HS-5 (cell line): ENCODE measurements at places on chromosomes 4 and X.

- no peak for DNase-seq
Observed at GRCh38 chr4:155532373-155533085, 134.1 kb upstream of the GUCY1A1 start.

- DNase-seq: no peak
Observed at GRCh38 chrX:111868726-111869638, 7.0 kb upstream of the TRPC5OS start.

DNA sequence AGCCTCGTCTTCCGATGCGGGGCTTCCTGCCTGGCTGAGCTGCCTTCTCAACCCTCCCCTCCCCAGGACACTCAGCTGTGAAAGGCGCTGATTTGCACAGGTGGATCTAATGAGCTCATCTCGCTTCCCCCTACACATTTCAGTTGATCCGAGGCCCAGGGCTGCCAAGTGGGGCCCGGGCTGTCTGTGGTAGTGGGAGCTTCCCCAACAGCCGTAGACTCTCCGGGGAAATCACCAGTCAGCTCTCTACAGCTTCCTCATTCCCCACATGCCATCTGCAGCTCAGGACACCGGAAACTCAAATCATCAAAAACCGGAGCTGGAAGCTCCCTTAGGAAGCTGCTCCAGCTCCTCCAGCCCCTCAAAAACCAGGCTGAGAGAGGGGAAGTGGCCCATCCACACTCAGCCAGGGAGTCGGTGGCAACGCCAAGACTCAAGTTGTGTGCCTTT is 56.2 kb downstream of the SMIM20 start:
- DNase-seq: no peak

GRCh38 chrX:39253551-39253950 is 452.3 kb downstream of the MID1IP1 start:
- DNase-seq: no peak

- DNase-seq: no peak
Observed at GRCh38 chr4:101660607-101661006, 129.9 kb upstream of the BANK1 start.

DNA sequence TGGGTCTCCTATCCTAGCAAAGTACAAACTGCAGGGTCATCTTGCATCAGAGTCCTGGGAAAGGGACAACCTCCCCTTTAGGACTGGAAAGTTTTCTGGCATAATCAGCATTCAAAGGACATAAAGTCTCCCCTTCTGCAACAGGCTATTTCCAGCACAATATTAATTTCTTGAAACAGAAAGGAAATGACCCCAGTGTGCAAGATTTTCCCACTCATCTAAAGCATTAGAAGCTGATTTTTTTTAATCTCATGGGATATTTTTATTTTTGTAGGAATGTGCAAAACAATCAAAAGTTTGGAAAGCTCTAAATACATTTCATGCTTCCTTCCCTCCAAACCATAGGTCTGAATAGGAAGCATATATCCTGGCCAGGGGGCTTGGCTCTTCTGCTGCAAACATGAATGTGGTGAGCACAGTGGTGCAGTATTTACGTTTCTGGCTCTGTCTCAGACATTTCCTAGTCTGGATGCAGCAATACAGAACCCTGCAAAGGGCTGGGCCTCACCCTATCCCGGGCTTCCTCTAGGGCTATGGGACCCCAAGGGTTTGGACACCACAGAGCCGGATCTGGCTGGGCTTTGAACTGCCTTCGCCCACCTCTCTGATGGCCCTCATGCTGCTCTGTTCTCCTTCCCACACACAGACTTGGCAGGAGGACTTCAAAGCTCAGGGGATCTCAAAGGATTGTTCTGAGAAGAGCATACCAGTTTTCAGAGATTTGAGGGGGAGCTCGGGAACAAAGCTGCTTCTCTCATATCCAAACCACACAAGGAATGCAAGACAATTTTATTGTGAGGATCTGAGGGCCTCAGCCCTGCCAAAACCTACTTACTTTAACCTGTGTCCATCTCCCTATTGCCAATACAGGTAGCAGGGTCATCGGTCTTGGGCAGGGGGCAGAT is 64.9 kb downstream of the POLR2B start:
- DNase-seq: no peak

DNA sequence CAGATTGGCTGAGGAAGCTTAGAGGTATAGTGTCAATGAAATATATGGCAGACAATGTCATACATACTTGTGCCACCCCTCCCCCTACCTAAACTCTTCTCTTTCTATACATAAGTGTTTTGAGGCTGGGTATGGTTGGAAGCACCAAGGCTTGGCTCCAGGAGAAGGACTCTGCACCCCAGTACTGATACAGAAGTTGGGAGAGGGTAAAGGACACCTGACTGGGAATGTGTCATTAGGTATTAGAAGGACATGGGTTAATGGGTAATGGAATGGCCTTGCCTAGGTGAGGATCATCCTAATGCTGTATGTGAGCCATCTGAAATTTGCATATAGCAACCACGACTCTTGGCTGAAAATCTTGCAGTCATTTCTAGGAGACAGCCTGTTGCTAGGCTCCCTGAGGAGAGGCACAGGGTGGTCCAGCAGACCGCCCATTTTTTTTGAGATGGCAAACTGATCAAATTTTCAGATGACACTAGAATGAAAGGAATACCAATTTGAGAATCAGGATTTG is 26.8 kb upstream of the AP1S2 start:
- no peak for DNase-seq

DNA sequence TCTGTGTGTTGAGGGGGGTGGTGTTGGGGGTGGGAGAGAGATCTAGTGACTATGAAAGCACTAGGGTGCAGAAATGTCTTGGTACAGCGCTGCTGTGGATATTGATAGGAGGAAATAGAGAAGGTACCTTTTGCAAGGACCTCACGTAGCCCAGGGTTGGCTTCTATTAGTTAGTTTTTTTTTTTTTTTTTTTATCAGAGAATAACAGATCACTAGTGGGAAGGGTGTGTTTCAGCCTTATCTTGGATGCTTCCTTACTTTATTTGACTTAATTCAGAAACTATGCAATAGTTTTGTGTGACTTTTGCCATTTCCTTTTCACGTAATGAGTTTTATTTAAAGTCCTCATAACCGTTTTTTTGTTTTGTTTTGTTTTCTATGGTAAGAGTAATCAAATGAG is 16.4 kb upstream of the PGRMC2 start:
- DNase-seq: no peak

DNA sequence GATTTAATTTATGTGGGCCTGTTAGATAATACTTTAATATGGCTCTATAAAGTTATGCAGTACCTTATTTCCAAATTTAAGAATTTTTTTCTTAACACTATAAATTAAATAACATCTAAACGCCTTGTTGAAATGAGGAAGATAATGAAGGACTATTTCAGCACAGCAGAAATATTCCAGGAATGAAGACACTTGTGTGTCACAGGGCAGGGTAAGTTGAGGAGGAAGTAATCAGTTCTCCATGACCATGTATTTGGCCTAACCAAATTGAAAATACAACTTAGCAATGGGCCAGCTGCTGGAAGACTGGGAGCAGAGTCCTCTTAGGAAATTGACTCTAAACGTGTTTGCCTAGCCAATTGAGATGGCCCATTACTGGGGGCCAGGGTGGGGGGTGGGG is 16.9 kb downstream of the CXCL3 start:
- no peak for DNase-seq

DNA sequence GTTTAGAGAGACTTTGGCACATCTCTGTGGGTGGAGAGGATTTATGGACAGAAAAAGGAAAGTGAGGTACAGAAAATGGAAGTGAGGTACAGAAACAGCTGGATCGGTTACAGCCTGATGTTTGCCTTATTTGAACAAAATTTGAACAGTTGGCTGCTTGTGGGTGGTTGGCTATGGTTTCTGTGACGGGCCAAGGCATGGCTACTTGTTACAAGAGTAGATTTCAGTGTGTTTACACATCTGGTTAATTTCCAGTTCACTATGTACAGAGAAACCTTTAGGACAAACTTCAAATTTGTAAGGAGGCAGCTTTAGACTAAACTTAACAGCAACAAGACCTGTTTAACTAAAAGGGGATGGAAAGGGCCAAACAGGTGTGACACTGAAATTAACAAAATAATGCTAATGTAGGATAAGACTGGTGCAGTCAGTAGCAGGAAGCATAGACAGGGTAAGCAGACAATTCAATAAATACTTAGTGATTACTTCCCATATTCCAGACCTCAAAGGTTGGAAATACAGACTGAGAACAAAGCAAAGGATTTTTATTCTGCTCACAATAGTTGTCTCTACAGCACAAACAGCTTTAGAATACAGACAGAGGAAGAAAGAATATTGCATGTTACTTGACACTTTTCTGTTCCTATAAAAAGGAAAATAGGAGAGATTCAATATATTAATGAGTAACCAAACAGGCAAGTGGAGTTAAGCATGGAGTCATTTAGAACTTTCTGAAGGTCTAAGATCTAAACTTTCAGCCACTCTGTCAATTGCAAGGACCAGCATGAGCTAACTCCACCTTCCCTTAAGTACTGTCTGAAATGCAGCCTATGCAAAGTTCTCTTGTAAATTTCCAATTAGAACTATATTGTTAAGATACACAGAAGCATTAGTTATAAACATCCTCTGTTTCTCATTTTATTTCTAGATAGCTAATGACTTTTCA is 294.4 kb upstream of the FAT4 start:
- DNase-seq: no peak

- no peak for DNase-seq
Observed at GRCh38 chrX:113726466-113726865, 857.4 kb upstream of the HTR2C start.

DNA sequence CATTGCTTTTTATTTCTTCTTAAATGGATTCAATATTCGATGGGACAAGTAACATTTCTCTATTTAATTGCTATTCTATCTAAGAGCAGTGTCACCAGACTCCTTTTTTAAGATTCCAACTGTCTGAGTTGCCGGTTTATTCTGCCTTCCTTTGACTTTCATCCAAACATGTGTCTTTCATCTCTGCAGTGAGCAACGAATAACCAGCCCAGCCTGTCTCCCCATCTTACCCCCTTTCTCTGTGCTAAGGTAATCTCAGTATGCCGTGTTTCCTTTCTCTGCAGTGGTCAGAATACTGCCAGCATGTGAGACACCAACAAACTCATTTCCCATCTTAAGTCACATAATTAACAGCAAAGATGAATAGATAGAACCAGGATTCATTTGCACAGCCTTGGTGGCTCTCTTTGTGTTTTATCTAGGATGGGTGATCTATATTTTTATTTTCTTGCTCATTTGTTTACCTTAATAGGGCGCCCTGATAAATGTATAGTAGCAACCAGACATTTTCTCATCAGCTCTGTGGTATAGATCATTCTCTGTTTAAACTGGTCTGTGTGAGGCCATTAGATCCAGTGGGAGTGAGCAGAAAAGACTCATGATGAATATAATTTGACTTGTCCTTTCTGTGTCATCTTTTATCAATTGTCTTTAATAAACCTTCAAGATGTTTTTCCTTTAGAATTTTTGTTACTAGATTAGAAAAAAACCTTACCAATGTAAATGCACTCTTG is 394.8 kb upstream of the IGFBP7 start:
- DNase-seq: no peak

GRCh38 chr4:159042097-159042605 is 60.7 kb upstream of the RAPGEF2 start:
- DNase-seq: no peak

DNA sequence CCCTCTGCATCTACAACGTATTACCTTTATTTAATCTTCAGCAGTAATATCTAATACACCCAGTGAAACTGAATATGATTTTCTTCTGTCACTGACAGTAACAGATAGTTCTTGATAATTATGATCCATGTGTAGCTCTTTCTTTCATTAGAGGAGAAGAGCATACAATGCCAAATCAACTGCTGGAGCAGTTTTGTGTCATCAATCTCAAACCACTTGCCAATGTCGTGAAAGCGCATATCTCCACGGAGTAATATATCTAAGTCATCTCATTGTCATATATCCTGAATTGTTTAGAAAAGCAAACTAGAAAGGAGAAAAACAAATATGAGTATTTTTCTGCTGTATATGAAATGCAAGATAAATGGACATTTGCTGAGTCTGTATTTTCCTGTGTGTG is 47.9 kb downstream of the DCAF8L1 start:
- no peak for DNase-seq

DNA sequence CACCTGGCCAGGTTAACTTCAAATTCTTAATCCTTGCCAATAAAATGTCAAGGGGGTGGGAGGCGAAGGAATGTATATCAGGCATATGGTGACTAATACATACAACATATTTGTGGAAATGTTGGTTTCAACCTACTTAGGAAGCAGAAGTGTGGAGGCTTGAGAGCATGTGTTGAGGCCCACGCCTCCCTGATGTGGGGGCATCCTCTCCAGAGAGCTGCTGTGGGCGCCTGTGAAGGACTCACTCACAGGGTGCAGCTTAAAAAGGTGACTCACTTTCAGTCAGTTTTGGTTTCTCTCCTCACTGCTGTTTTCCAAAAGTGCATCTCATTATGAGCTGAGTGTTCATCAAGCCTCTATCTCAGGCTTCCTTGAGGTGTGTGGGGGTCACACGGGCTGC is 27.5 kb downstream of the LNX1 start:
- peak; percentile 75 for DNase-seq

DNA sequence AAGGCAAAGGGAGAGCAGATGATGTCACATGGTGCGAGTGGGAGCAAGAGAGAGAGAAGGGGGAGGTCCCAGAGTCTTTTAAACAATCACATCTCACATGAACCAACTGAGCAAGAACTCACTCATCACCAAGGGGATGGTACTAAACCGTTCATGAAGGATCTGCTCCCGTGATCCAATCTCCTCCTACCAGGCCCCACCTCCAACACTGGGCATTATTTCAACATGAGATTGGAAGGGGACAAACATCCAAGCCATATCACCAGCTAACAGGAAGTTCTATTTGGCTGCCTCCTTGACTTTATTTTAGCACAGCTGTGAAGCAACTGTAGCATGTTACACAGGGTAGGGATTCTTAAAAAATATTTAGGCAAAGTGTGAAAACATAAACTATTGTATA is 102.5 kb downstream of the DDIT4L start:
- DNase-seq: no peak

- DNase-seq: no peak
Observed at GRCh38 chr4:155629183-155629825, 37.3 kb upstream of the GUCY1A1 start.

DNA sequence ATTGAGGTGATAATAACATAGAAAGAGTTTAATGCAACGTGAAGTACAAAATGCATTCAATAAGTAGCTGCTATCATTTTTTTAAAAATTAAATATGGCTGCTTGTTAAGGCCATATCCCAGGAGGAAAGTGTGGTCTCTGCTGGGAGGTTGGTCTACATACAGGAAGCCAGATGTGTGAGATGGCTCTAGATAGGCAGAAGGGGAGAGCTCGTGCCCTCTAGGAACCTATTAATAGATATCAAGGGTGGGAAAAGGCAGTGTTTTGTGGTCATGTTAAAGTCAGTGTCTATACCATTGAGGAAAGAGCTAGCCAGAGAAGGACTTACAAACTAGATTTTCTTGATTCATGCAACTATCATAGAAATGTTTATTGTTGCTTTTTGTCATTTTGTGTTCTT is 140.5 kb downstream of the KLHL8 start:
- DNase-seq: no peak

DNA sequence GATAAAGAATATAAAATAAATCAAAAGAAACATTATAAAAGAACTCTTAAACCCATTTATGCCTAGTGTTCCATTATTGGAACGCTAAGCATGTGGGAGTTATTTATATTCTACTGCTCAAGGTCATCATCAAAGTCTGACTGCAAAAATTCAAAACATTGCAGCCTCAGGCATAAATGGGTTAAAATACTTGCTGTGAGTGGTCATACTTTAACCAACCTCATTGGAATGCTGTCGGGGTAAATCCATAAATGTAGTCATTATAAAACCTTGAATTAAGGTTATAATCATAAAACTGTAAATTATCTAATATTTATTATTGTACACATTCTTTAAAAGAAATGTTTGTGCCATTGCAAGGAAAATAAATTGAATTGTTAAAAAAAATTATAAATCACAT is 55.0 kb downstream of the RPS6KA6 start:
- no peak for DNase-seq
